D721Med (cell line): ENCODE measurements at places on chromosomes 2 and 18.

- no peak for DNase-seq
These were observed 673.8 kb downstream of the ARHGAP15 start for GRCh38 chr2:143802871-143803650.

DNA sequence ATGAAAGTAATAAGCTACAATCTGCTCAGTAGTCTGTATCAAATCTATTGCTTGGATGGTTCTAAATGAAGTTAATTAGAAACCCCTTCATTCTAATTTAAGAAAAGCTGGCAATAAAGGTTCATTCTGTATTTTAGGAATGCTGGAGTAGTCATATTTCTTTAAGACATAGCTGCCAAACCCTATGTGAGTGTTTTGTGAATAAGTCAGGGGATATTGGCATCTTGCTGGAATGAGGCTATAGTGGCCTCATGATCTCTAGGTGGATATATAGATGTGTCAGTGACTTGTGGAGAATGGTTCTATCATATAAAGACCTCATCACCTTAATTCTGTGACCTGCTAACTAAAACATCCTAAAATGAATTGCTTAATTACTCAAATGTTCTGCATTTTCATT lies 196.3 kb downstream of the PDE1A start:
- DNase-seq, result no peak

DNA sequence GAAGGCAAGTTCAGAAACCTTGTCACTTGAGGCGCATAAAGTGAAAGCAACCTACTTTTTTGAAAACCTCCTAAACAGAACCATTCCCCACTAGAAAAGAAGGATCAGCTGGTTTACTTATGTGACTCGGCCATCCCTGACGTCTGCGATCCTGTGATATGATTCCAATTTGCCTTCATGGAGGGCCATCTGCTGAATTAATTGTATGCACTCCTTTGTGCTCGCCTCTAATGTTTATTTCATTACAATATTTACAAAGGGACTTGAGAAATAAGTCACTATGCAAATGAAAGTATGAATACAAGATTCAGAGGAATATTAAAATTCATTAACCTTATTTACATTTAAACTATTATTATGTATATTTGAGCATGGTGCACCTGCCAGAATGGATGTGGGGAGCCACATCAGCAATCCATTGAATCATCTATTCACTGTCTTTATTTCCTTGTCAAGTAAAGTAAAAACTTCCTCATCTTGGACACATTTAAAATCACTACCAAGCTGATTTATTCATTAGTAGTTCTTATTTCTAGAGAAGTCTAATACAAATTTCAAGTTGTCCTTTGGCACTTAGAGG lies 96.5 kb downstream of the RBM43 start:
- DNase-seq, result no peak

DNA sequence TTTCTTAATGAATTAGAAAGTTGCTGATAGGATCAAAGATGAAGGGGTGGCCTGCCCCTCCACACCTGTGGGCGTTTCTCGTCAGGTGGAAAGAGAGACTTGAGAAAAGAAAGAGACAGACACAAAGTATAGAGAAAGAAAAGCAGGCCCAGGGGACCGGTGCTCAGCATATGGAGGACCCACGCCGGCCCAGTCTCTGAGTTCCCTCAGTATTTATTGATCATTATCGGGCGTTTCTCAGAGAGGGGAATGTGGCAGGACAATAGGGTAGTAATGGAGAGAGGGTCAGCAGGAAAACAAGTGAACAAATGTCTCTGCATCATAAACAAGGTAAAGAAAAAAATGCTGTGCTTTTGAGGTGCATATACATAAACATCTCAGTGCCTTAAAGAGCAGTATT lies 144.3 kb downstream of the CCDC102B start:
- DNase-seq, result no peak

DNA sequence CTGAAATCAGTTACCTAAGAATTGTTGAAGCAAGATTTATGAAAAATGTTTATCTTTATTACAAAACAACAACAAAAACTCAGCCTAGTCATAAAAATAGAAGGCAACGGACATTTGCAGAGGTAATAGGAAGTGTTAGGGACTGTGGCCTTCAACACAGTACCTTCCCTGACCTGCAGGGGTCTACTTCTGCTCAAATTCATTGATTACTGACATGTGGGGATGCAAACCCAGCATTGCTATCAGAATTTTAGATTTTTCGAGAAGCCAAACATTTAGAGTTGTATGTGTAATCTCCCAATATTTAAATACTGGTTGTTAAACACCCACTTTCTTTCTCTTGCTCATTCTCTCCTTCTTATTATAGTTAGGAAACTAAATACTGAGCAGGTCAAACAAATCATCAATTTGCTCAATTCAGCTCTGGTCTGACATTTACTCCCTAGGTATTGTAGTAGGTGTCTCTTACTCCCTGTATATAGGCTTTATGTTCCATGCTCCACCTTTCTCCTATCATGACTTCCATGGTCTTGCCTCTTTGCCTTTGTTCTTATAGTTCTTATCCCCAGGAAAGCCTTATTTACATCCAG lies 198.5 kb downstream of the UBE2E3 start:
- no peak for DNase-seq

GRCh38 chr2:30641765-30642345 lies 165.4 kb downstream of the CAPN13 start:
- DNase-seq, result no peak

DNA sequence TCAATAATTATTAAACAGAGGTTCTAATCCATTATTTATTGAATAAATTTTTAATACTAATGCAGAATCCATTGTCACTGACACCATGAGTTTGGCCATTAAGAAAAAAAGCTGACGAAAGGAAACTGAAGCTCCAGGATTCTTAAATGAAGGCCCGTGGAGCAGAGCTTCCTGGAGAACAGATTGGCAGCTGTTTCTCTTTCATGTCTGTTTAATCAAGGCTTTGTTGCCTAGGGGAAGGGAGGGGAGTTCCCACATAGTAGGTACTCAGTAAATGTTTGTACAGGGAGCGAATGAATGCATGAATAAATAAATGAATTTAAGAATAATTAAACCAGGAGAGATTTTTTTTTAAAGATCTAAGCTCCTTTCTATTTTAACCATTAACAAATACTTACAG lies 315.1 kb upstream of the KLHL29 start:
- DNase-seq, result no peak

GRCh38 chr2:10778724-10779115 lies 33.9 kb downstream of the PDIA6 start:
- DNase-seq, result no peak

DNA sequence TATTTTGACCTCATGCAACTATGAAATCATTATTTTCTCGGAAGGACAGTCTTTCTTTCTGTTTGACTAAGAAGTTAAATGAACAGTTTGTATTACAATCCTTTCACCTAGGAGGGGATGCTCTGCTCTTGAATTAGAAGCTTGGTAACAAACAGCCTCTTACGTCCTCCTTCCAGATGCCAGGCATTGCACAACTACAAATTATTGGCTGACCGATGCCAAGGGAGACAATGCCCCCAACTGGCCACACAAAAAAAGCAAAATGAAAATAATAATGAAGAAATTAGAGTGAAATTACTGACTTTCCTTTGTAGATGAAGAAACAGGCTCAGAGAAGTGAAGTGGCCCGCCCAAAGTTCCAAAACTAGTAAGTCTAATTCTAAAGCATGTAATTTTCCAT lies 177.9 kb downstream of the CYRIA start:
- DNase-seq, result no peak

DNA sequence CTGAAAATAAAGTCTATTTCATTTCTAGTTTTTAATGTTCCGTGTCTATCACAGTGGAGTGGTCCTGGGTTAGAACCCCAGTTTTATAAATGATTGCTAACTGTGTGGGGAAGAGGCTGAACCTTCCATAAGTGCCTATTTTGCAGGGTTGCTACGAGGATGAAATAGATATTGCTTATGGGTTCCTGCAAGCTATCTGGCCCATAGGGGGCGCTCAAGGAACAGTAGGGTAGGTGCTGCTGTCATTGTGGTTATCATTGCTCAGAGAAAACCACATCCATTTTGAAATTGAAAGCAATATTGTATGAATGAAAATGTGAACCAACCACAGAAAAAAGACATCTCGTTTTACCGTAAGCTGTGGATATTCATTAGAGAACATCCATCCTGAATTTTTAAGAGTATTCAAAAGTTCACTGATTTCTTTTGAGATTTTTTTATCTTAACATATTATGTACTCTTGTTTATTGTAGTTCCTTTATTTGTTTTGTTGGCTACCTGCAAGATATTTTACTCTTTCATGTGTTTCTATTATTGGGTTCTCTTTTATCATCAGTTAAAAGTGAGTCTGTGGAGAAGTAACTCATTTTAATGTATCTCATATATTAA lies 261.6 kb downstream of the NAPG start:
- no peak for DNase-seq

DNA sequence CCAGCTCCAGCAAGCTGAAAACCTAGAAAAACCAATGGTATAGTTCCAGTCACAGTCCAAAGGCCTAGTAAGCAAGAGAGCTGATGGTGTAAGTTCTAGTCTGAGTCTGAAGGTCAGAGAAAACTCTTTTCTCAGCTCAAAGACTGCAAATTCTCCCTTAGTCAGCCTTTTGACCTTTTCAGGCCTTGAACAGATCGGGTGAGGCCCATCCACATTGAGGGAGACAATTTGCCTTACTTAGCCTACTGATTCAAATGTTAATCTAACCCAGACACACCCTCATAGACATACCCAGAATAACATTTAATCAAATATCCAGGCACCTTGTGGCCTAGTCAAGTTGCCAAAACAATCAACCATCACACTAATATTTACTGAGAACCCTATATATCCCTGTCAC lies 110.8 kb upstream of the KCNJ3 start:
- DNase-seq, result no peak

GRCh38 chr2:1245193-1245592 lies 168.1 kb upstream of the TPO start:
- no peak for DNase-seq

GRCh38 chr2:52658598-52658997 lies 1109.0 kb upstream of the CHAC2 start:
- no peak for DNase-seq

GRCh38 chr2:145524303-145524702 lies 1004.4 kb upstream of the ZEB2 start:
- no peak for DNase-seq

DNA sequence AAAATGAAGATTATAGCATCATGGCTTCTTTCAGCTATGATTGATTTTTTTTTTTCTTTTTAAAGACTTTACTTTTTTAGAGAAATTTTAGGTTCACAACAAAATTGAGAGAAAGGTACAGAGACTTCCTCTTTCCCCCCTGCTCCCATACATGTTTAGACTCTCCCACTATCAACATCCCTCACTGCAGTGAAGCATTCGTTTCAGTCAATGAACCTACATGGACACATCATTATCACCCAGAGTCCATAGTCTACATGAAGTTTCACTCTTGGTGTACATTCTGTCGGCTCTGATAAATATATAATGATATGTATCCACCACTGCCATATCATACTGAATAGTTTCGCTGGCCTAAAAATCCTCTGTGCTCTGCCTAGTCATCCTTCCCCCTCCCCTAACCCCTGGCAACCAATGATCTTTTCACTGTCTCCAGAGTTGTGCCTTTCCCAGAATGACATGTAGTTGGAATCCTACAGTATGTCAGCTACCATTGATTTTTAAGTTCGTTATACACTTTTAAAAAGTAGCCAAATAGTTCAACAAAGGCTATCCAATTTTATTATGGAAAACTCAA lies 86.8 kb downstream of the GPD2 start:
- DNase-seq, result no peak

- no peak for DNase-seq
These were observed 206.8 kb downstream of the DCC start for GRCh38 chr18:52546686-52547346.

GRCh38 chr2:107735201-107735600 lies 91.5 kb upstream of the RGPD4 start:
- DNase-seq, result no peak

DNA sequence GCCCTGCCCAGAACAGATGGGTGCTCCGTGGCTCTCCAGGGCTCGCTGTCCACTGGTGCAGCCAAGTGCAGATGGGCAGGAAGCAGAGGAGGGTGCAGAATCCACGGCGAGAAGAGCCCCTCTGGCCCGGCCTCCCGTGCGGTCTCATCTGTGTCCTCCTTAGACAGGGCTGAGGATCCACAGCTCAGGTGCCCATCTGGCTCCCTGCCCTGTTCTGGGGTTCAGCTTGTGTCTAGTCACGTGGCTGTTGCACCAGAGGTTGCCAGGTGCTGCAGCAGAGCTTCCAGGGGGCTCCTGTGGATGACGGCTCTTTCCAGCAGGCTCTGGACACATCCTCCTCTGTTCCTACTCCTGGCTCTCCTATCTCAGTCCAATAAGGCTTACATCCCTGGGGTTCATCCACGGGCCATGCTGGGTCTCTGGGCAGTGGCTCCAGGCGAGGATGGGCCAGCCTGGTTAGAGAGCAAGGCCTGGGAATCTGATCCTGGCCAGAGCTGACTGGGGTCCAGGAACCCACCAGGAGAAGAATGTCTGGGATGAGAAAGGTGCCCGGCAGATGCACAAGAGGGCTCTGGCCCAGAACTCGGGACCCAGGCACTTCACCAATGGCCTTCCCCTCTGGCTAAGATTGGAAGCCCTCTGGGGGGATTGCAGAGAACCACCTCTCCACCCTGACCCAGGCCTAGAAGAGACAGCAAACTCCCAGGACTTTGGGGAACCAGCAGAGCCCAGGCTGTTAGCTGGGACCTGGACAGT lies 116.3 kb upstream of the ID2 start:
- DNase-seq, result no peak

DNA sequence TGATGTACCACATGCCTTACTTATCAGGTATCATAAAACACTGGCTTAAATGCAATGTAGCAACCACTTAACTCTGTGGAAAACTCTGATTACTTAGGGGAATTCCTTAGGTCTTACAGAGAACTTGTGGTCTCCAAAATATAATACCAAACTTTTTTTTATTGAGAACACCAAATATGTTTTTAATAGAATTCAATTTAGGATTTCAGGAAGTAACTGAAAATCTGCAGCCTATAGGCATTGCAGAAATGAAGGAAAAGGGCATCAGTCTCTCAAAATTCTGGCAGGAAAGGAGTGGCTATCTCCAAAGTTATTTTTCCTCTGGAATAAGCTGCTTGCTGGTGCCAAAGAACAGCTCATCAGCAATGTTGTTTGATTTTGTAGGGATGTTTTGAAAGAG lies 105.3 kb upstream of the UGP2 start:
- no peak for DNase-seq

DNA sequence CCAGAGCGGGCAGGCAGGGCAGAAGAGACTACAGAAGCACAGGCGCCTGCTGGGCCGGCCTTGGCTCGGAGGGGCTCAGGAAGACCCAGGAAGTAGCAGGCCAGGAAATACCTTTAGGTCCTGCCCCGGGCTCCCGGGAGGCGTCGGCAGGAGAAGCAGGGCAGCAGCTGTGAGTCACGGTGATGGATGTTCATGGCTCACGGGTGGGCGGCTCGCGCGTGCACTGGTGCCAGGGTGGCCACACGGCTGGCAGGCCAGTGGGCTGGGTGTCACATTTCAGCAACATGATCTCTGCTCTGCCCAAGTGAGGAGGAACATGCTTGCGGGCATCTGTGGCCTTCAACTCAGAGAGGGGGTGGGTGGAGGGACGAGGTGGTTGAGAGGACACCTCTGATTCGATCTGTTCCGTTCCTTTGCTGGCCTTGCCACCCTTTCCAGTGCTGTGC lies 139.3 kb downstream of the KLHL29 start:
- DNase-seq, result no peak
